ENCODE measurements at places on chromosomes 5 and 9. TPM values are rescaled to one million over a fixed set of nuclear protein-coding genes. Genes with fewer than 3 reads are reported as not detected.

DNA sequence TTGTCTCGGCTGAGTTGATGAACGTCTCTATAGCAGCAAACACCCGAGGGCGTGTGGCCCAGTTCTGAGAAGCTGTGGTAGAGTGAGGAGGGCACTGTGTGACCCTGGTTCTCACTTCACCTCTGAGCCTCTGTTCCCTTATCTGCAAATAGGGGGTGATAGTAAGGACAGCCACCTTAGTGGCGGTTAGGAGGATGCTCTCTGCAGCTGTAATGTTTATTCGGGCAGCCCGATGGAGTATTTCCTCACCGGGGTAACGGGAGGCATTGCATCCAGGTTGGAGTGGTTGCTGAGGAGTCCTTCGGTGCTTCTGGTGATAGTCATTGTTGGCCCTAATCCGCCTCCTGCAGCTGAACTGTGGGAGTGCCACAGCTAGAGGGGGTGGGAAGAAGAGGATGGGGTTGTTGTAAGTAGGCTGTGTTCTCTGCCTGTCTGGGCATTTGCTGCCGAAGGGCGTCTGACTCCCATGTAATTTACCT lies 13.9 kb downstream of the PRRC2B start:
- H3K27me3 ChIP-seq = peaks cover 3% of the 10 kb centered on the region
- H3K4me1 ChIP-seq = peaks cover 72% of the 10 kb centered on the region
- no peak for DNase-seq

The DRD1 gene
- not detected for total RNA-seq

DNA sequence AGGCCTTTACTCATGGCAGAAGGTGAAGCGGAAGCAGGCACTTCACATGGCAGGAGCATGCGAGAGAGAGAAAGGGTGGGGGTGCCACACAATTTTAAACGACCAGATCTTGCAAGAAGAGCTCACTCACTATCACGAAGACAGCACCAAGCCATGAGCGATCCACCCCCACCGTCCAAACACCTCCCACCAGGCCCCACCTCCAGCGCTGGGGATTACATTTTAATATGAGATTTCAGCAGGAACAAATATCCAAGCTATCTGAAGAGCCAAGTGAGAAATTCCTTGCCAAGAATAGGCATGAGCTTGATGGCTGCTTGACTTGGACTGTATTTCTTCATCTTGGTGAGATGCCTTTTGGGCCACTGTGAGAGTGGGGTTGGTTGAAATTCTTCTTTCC lies 88.0 kb downstream of the PDZD2 start:
- no peak overlapping the region for H3K4me3 ChIP-seq
- H3K36me3 ChIP-seq = no peaks in the 10 kb centered on the region
- H3K27ac ChIP-seq = no peak overlapping the region
- H3K4me1 ChIP-seq = peaks cover 2% of the 10 kb centered on the region
- DNase-seq = no peak

GRCh38 chr5:18745042-18745987 lies 1111.1 kb downstream of the TAF11L14 start:
- H3K27me3 ChIP-seq = no peaks in the 10 kb centered on the region
- H3K4me3 ChIP-seq = no peak overlapping the region
- no peak for DNase-seq
- H3K36me3 ChIP-seq = peaks cover 10% of the 10 kb centered on the region
- no peaks in the 10 kb centered on the region for H3K4me1 ChIP-seq

DNA sequence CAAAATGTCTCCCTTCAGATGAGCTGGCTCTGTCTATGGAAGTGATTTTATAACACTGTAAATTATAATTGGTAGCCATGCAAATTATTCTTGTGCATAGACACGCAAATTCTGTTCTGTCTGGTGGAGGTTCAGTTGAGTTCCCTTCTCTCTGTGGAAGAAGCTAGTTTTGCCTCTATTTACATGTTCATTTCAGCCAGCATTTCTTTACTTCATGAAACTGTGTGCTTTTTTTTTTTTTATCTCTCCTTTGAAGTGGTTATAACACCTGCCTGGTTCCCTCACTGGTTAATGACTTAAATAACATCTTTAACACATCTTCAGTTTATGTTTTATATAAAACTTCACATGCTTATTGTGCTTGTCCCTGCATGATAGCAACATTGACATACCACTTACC lies 149.4 kb upstream of the FBXL7 start:
- H3K4me1 ChIP-seq = no peaks in the 10 kb centered on the region
- no peak overlapping the region for H3K27ac ChIP-seq
- no peaks in the 10 kb centered on the region for H3K36me3 ChIP-seq
- no peak for DNase-seq
- H3K27me3 ChIP-seq = no peaks in the 10 kb centered on the region

DNA sequence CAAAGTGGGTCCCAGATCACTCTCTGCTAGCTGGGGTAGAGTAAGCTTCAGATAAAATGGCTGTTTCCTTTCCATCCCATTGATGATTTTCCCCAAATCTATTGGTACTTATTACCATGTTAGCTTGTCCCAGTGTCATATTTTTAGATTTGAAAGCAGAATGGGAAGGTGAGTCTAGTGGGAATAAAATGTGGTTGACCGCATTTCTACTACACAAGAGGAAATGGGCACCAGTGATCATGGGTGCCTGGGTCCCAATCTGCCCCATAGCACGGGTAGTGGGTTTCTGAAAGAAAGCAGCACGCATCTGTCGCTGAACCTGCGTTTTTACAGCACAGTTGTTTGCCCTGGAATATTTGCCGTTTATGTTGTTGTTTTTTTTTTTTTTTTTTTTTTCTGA lies 20.1 kb downstream of the DAPK1 start:
- no peak for DNase-seq
- H3K27ac ChIP-seq = no peak overlapping the region
- H3K4me1 ChIP-seq = peaks cover 60% of the 10 kb centered on the region

- H3K36me3 ChIP-seq = no peaks in the 10 kb centered on the region
- no peaks in the 10 kb centered on the region for H3K4me1 ChIP-seq
- H3K27ac ChIP-seq = no peak overlapping the region
- DNase-seq = no peak
- H3K27me3 ChIP-seq = no peaks in the 10 kb centered on the region
These were observed 7.3 kb downstream of the CDC26 start for GRCh38 chr9:113267911-113268566.

The NR6A1 gene
- 51.0 TPM for total RNA-seq

DNA sequence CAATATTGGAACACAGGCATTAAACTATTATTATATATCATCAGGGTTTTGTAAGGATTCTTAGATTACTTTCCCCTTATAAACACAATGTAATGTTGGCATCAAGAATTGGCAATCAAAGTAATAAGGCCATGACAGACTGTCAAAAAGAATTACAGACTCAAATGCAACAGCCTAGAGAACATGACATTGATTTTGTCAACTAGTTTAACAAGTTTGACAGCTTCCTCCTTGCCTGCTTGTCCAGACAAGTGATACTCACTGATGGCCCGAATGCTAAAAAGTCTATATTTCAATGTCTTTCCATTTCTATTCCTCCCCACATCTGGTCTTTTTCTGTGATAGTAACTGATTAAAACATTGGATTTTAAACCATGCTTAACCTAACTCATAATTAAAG lies 6.4 kb upstream of the ANKRD31 start:
- H3K27me3 ChIP-seq = peaks cover 2% of the 10 kb centered on the region
- no peaks in the 10 kb centered on the region for H3K36me3 ChIP-seq
- no peaks in the 10 kb centered on the region for H3K4me1 ChIP-seq
- no peak for DNase-seq
- H3K4me3 ChIP-seq = no peak overlapping the region
